ENCODE measurements at places on chromosomes 5 and 9.
A peak's percentile ranks its signal among the peaks of the same experiment; 100 is the strongest.

GRCh38 chr5:119418606-119419100, 33.6 kb upstream of the HSD17B4 start:
- DNase-seq, result no peak

- no peak for DNase-seq
Measured at GRCh38 chr9:137266162-137266527, 11.0 kb downstream of the NELFB start.

- no peak for DNase-seq
Measured at GRCh38 chr9:134214766-134215419, 50.5 kb upstream of the RNU6ATAC start.

DNA sequence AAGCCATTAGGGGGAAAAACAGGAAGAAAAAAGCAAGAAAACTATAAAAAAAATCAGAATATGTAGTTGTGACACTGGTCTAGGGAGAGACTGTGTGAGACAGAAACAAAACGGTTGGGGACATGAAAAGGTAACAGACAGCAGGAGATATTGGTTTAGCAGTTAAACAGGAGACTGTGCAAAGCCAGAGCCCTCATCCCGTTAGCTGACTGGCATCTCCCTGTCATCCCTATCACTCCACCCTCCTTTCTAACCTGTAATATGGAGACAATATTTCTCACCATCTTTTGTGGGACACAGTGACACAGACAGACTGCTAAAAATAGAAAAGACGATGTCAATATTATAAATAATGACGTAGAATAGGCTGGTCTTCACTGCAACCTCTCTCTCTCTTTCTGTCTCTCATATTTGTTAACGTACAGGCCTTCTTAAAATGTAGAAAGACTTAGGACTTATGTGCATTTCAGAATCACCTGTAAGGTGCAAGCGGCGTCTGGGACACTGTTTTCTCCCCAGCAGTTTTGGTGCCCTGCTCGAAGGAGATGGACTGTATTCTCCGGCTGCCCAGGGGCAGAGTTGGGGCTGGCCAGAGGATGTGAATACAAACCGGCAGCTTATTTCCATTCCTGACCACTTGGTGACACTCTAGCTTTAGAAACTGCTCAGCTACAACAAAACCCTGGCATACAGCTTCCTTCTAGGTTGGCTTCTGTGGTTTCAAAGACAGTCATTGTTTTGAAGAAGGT, 190.6 kb downstream of the MAT2B start:
- no peak for DNase-seq

DNA sequence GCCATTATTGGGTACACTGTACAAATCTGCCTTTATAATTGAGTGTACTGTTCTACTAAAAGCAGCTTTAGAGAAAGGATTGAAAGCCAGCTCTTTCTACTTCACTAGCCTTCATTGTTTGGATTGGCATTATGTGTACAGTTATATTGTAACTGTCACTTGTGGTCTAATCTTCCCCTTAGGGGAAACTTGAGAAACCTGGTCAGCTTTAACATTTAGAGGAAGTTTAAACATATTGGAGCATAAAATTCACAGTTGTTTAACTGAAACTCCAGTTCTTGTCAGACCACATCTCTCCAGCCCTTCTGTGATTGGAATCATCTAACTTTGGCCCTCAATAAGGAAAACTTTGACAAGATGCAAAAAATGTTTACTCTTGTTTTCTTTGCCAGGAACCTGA, 24.6 kb downstream of the PIK3R1 start:
- no peak for DNase-seq

DNA sequence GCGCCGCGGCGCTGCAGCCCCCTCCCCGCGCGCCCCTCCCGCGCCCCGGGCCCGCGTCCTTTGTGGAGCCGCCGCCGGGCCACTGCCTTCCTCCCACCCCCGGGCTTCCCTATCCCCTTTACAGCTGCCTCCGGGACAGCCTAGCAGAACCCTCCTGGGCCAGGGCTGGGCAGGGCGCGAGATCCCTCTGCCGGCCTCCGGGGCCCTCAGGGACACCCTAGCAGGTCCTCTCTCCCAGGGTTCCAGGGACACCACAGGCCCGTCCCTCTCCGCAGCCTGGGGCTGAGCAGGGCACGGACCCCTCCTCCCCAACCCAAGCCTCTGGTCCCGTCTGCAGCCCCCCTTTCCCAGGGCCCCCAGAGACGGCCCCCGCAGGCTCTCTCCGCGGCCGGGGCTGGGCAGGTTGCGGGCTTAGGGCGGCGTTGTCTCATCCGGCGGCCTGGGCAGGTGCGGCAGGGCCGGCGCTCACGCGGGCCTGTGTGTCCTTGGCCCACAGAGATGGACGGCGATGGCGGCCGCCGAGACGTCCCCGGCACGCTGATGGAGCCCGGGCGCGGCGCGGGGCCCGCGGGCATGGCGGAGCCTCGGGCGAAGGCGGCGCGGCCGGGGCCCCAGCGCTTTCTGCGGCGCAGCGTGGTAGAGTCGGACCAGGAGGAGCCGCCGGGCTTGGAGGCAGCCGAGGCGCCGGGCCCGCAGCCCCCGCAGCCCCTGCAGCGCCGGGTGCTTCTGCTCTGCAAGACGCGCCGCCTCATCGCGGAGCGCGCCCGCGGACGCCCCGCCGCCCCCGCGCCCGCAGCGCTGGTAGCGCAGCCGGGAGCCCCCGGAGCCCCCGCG, 710 bp downstream of the WNK2 start:
- DNase-seq, result no peak

- no peak for DNase-seq
Measured at GRCh38 chr5:53364061-53364460, 116.4 kb upstream of the FST start.

DNA sequence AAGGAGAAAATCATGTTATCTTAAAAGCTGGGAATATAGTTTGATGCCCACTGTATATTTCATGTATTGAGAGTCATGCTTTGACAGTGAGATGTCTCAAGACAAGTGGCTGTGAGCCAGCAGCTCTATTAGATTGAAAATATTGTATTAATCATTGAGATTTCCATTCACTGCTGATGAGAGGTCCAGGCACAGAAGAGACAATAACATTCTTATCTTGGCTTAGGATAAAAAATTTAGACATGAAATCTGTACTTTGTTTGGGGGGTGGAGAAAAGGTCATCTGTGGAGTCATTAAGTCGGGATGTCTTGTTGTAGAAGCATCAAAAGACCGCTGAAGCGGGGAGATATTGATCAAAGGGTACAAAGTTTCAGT, 97.9 kb upstream of the EQTN start:
- no peak for DNase-seq

GRCh38 chr5:150217873-150218692, 28.2 kb downstream of the SLC6A7 start:
- peak; percentile 71 for DNase-seq

- DNase-seq, result no peak
Measured at GRCh38 chr5:43369651-43370050, 42.5 kb downstream of the CCL28 start.

- no peak for DNase-seq
Measured at GRCh38 chr5:109769597-109770291, 80.0 kb downstream of the MAN2A1 start.

GRCh38 chr5:33398501-33398900, 42.3 kb upstream of the TARS1 start:
- no peak for DNase-seq

DNA sequence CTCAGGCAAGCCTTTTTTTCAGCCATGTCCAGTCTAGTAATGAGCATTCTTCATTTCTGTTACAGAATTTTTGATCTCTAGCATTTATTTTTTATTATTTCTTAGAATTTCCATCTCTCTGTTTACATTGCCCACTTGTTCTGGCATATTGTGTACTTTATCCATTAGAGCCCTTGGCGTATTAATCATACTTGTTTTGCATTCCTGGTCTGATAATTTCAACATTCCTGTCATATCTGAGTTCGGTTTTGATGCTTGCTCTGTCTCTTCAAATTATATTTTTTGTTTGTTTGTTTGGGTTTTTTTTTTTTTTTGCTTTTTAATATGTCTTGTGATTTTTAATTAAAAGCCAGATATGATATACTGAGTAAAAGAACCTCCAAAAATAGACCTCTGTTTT, 23.0 kb upstream of the JAK2 start:
- DNase-seq, result no peak

GRCh38 chr5:139014726-139015125, 139.6 kb upstream of the LRRTM2 start:
- DNase-seq, result no peak

DNA sequence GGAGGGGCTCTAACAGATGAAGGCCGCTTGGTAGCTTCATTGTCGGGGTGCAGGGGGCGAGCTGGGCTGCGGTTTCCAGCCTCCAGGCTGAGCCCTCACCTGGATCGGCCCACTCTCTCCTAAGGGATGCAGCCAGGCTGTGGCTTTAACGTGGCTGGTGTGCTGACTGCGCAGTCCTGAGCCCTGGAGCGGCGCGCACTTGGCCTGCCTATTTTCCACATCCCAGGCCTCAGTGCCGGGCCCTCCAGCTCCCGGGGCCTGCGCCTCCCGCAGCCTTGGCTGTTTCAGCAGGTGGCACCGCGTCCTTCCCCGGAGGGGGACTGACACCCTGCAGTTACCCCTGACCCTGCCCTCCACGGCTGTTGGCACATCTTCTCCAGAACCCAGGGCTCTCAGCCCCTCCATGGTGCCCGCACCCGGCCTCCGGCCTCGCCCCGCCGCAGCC, 1.4 kb downstream of the RNU6ATAC start:
- DNase-seq, result no peak

GRCh38 chr9:115596021-115596745, 478.2 kb upstream of the TNC start:
- no peak for DNase-seq

DNA sequence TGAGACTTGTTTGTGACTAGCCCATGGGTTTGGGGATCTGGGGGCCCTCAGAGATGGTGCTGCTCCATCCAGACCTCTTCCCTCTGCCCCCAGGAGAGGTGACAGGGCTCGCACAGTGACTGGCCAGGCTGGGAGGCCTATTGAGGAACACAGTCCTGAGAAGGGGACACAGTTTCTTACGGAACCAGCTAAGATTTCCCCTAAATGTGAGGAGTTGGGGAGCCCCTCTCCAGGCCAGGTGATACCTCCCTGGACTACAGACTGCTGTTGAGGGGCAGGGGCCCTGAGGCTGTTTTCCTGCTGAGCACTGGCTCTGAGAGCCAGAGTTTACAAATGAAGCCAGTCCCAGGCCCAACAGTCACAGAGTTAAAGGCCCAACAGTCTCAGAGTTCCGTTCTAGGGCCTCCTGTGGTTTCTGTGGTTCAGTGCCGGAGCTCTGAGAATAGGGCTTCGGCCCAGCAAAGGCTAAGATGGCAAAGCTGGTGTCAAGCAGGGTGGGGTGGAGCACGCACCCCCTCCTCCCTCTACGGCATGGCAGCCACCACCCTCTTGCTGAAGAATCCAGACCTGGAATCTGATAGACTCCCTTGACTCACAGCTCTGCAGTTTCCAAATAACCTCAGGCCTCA, 1.1 kb upstream of the SEMA4D start:
- no peak for DNase-seq

- no peak for DNase-seq
Measured at GRCh38 chr9:5441043-5441442, 3.3 kb upstream of the PLGRKT start.

DNA sequence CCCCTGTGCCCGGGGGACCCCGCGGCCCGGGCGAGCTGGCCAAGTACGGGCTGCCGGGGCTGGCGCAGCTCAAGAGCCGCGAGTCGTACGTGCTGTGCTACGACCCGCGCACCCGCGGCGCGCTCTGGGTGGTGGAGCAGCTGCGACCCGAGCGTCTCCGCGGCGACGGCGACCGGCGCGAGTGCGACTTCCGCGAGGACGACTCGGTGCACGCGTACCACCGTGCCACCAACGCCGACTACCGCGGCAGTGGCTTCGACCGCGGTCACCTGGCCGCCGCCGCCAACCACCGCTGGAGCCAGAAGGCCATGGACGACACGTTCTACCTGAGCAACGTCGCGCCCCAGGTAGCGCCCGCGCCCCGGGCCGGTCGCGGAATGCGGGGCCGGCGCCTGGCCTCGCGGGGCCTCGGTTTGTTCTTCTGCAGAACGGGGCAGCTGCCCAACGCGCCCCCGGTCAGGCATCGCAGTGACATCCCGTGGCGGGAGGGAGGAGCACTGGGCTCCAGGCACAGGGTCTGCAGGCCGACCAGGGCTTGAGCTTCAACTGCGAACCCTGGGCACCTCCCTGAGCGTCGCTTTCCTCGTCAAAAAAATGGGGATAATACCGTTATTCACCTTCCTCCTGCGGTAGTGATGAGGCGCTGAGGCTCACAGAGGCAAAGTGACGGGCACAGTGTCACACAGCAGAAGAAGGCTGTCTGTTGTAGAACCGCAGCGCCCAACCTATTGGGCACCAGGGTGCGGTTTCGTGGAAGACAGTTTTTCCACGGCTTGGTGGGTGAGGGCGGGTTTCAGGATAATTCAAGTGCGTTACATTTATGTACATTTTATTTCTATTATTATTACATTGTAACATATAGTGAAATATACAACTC, 777 bp downstream of the ENDOG start:
- no peak for DNase-seq

DNA sequence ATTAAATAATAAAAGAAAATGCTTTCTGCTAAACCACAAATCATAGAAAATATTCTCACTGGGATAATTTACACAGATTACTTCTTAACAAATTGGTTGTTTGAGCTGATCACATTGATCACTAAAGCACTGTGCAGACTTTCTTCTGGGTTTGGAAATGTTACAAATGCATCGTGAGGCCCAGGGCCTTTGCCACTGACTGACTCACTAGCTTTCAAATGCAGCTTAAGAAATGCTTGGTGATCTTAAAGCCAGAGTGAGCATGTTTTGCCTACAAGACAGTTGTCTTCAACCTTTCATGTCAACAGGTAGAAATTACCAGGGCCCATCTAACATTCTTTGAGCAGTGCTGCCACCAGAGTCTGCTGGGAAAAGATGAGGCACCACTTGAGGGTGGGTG, 252.3 kb upstream of the ADRA1B start:
- DNase-seq, result no peak

DNA sequence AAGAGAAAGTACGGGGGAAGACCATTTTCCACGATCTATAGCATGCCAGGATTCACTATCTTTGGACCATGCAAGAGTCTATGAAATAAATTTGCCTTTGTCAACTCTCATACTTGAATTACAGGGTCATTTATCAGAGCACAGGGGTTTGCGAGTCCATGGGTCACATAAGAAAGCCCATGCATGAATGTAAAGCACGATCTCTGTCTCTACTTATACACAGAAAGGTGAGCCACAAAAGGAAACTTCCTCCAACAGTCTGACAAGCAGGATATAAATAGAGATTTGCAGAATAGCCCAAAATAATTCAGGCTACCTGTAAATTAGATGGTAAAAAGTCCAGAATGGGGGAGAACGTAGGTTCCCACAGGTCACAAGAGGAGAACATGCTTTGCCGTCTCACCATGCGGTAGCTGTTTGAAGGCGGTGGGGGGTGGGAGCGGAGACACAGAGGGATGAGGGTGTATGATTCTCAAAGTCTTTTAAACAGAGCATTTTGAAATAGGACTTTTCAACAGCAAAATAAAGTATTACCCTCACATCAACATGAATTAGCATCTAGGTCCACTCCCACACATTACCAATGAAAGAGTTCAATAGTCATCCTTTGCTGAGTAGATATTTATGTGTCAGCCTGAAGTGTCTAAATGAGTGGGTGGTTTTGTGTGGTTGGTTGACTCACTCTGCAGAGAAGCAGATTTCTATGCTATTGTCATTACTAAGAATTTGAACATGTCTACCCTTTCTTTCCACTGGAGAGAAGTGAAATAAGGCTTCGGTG, 279.7 kb downstream of the EBF1 start:
- no peak for DNase-seq

Data from stimulated activated CD4-positive, alpha-beta T cell treated with anti-CD3 and anti-CD28 coated beads, Interleukin-15, amount 100 ng/mL, for 48 hours (primary cell).